ENCODE measurements at places on chromosomes 16 and 17.

DNA sequence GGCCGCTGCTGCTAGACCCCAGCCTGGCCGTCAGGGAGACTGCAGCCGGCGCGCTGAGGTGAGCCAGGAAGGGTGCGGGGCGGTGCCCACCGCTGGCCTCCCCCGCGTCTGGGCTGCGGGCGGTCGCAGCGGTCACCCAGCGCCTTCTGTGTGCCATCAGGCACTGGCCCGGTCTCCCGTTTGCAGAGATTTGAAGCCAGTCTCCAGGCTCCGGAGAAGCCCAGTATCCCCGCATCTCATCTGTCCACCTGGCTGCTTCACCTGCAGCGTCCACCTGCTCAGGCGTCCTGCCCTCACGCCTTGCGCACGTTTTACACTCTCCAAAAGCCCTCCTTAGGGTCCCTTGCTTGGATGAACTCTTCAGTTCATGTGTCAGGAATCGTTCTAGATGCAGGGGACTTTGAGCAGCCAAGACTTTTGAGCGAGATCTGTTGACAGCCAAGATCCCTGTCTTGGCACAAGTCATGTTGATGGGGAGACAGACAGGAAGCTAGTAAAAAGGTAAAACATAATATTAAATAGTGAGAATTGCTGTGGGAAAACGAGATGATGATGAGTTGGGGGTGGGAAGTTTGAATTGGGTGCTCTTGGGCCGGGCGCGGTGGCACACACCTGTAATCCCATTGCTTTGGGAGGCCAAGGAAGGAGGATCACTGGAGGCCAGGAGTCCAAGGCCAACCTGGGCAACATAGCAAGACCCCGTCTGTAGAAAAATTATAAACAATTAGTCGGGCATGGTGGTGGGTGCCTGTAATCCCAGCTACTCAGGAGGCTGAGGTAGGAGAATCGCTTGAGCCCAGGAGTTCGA is 916 bp downstream of the HEATR3 start:
- DNase-seq, result no peak

- DNase-seq, result no peak
Observed at GRCh38 chr17:37614391-37614790, 5.2 kb upstream of the SYNRG start.

GRCh38 chr17:58614859-58615459 is 76.9 kb downstream of the TEX14 start:
- no peak for DNase-seq

DNA sequence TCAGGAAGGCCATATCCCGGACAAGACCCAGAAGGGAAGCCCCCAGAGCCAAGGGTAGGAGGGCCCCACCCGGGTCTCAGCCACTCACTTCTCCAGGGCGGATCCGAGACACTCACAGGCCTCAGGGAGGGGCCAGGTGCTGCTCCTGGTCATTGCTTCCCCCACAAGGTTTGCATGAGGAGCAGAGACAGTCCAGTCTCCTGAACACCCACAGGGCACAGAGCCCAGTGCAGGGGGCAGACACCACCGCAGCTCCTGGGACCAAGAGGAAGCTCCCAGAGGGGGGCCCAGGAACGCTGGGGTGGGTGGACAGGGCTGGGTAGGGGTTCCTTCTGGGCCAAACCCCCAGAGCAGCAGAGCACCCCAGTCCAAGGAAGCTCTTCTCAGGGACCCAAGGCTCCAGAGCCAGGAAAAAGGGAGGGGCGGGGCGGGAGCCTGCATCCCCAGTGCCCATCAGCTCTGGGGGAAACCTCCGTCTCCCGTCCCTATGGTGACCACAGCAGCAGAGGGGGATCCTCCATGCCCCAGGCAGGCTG is 709 bp upstream of the MRPL28 start:
- DNase-seq, result no peak

DNA sequence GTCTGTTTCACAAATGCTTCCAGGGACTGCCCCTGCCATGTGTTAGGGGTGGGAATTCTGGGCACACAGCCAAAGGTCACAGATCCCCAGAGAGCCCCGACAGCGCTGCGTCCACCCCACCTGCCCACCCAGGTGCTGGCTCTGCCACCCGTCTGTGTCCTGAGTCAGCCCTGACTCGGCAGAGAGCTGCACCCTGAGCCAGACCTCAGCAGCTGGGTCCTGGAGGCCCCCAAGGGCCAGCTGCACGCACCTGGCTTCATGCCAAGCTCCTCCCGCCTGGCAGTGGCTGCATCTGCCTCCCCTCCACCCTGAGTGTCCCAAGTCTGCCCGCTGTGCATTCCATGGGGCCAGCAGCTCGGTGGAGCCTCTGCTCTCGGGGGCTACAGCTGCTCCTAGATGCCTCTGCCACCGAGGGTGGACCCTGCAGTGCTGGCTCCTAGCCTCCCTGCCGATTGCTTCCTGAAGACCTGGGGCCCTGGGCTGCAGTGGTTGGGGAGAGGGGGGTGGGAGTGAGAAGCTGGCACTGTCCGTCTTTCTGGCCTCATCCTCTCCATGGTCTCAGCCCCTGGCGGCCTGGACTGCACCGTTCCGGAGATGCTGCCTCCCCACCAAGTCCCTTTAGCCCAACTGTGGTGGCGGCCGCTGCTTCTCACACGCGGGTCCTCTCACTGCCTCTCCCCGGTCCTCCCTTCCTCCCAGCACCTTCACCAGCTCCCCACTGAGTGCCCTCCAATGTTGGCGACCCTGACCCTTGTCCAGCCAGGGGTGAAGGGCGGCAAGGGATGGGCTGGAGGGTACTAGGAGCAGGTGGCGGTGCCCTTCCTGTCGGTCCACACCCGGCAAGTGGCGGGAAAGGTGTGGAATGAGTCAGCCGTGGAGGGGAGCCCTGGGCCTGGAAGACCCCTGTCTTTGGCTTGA is 3.0 kb downstream of the SECTM1 start:
- no peak for DNase-seq

DNA sequence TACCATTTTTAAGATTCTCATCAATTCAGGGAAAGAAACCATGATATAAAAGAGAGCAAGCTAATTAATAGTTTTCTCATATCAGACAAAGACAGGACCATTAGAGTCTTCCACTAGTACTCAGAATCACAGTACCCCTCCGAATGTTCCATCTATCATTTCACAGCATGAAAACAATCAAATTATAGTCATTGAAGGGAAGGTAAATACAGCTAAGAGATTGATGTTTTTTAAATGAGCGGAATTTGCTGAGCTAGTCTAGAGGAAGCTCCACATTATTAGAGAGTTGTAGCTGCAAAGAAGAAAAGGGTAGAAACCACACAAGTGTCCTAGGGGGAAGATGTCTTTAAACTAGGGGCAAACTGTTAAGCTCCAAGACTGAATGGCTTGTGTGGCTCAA is 808.9 kb downstream of the CDH11 start:
- DNase-seq, result no peak

DNA sequence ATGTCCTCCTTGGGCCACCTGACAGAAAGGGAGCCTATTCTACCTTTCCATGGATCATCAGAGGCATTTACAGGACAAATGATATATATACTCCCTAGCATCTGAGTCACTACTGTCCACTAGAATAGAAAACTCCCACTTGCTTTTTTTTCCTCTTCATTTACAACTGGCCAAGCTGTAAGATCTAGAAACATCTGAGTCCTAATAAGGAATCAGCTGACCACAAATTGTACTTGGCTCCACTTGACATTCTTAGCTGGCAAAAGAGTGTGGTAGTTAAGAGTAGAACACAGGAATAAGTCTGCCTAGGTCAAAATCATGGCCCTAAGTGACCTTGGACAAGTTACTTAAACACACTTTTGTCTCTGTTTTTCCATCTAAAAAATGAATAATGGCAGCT is 5.2 kb downstream of the RUSF1 start:
- no peak for DNase-seq

DNA sequence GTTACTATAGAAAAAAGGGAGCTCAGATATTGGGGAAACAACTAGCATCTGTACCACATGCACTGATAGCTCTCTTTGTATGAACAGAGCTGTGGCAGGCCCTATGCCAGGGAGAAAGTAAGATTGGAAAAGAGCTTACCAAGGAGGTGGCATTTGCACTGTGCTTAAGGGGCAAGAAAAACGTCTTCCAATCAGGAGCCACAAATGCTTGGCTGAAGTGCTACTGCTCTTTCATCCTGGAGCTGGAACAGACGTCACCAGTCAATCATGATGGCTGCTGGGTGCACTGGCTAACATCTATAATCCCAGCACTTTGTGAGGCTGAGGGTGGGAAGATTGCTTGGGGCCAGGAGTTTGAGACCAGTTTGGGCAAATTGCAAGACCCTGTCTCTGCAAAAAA is 218.5 kb downstream of the SEC14L1 start:
- DNase-seq, result no peak
